Right kidney (tissue), 9 donors: ENCODE measurements at places on chromosomes 6 and 20.

- no peak for DNase-seq
Observed at GRCh38 chr6:142871910-142872331, 73.1 kb downstream of the HIVEP2 start.

DNA sequence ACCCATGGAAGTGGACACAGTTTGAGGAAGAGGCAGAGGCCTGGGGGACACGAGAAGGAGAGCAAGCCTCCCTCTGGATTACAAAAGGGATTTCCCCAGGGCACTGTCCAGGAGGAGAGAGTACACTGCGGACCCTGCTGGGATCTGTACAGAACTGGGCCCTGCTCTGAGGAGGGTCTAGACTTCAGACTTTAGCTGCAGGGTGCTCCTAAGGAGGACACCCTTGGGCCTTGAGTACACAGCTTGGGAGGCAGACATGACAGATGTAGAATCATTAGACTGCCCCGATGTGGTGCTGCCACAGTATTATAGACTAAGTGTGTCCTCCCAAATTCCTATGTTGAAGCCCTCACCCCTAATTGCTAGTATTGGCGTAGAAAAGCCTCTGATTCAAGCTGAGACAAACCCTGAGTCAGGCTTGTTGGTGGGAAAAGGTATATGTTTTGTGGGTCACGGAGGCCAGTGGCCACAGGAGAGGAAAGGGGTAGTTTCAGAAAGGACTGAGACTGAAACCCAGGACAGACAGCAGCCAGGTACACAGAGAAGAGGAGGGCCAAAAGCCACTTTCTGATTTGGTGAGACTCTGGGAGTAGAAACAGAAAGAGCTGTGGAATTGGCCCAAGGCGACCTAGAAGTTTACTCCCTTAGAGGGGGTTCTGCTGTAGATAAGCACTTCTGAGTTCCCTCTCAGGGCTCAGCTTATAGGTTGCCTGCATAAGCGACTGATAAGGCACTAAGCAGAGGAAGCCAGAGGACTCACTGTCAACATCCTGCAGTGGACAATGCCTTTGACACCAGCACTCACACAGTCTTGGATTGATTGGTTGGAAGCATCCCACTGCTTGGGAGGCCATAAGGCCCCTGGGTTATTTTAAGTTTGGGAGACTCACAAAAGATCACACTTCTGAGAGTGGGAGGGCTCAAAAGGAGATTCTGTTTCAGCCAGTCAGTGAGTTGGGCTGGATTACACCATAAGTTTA, 16.5 kb upstream of the SH3BGRL2 start:
- no peak for DNase-seq

DNA sequence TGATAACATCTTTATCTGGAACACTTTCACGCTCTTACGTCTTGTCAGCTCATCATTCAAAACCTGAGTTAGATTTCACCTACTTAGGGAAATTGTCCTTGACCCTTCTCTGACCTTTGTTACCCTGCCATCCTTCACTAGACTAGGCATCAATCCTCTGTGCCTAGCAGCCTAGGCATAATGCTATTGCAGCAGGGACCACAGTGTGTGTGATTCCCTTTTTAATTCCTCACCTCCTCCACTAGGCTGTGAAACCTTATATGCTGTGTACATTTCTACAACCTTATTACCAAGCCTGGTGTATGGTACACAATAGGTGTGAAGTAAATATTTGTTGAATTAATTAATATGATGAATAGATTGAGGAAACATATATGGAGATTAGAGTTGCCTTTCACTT, 66.7 kb upstream of the DEFB112 start:
- DNase-seq, result no peak

DNA sequence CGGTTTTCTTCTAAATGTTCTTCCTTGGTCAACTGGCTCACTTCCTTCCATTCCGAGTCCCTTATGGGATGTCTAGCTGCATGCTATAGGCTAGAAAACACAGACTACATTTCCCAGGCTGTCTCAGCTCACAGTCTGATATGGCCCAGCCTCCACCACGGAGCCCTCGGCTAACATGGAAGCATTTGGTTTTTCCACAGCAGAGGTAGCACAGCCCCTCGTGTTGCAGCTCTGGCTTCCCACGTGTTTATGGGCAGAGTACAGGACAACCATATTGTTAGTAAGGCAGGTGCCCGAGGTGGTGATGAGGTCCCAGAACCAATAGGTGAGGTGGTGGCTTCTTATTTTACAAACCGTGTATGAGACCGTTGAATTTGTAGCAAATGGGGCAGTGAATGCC, 8.7 kb downstream of the GPLD1 start:
- DNase-seq, result no peak

- DNase-seq, result no peak
Observed at GRCh38 chr6:35573495-35574110, 60.9 kb upstream of the TULP1 start.

GRCh38 chr6:48671505-48671904, 560.5 kb upstream of the PTCHD4 start:
- DNase-seq, result no peak

- peak; percentile 59 for DNase-seq
Observed at GRCh38 chr20:9359561-9360308, 154.7 kb upstream of the LAMP5 start.

DNA sequence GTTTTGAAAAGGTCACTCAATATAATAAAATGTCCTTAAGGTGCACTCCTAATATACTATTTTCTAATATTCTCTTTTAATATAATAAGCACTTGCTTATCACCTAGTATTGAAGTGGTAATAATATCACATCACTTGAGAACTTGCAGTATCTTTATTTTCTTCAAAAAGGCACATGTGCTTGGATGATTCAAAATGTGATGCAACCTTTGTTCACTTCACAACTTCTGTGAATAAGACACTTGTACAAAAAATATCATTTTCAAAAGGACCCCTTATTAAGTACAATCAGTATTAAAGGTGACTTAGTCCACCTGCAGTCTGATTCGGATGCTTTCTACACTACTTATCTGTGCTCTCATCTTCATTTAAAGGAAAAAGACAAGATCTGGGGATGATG, 3.4 kb downstream of the PRELID3B start:
- DNase-seq, result no peak

DNA sequence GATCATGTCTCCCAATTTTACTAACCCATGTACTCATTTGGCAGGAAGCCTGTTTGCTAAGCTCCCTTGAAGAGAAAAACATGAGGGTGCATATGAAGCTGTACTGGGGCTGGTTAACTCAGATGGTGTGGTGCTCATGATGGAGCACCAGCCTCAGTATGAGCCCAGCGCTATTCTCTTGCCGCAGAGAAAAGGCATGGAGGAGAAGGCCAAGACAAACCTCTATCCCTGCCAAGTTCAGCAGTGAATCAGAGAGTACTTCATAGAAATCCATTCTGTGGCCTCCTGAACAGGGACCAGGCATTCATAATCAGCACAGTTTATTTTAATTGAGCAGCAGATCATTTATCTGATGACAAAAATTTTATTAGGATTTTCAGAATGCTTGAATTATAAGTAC, 398.1 kb downstream of the LMBRD1 start:
- DNase-seq, result no peak
